ENCODE measurements at places on chromosomes 1 and 21.
A peak's percentile ranks its signal among the peaks of the same experiment; 100 is the strongest.

GRCh38 chr1:43074244-43074643, 97.8 kb downstream of the EBNA1BP2 start:
- DNase-seq: peak; percentile 17

DNA sequence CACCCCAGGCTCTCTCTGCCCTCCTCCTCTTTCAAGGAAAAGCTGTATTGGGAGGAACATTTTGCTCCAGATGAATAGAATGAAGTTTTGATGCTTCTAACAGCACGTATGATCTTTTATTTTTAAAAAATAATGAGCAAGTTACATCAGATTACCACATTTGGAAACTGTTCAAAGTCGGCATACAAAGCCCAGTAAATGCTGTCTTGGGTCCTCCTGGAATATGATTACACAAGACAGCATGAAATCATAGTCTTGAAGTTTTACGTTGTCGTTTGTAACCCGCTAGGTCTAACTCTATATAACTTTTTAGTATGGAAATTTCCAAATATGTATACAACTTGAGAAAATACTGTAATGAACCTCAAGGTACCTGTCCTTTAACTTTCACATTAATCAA, 385.6 kb downstream of the HLX start:
- no peak for DNase-seq

DNA sequence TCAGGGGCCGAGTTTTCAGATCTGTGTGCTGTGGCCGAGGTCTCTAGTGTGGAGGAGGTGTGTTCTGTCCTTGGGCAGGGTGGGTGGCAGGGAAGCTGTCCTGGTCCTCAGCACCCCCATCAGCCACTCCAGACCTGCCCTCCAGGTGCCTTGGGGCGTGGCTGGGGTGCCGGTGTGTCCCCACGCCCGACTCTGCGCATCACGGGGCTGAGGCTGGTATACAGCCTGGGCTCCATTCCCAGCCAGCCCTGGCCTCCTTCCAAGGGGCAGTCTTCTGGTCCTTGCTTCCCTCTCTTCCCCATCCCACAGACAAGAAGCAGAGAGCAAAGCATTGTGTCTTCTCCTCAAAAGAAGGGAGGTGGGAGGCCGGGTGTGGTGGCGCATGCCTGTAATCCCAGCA, 4.0 kb downstream of the SAMD11 start:
- no peak for DNase-seq

DNA sequence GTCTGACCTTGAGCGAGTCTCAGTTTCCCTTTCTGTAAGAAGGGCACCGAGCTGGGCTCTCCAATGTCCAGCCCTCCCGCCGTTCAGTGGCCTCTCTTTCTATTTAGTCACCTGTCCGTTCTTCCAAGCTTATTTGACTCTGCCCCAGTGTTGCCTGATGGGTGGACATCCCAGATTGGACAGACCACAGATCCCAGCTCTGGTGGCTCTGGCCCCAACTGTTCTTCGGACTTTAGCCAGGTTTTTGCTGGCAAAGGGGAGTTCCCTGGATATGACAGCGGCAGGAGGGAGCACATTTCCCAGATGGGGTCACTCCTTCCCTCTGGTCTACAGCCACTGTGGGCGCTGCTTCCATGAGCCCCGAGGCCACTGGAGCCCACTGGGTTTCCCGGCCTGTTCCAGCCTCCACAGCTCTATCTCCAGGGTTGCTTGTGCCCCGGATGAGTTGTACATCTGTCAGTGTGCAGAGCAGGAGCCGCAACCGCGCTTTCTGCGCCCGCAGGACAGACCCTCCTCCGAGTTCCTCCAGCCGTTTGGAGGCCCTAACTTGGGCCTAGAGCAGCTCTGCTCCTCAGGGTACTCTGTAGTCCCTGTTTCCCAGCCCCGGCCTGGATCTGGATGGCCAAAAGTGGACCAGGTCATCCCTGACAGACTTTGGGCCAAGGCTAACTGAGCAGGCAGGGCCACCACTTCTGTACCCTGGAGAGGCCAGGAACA, 3.8 kb downstream of the DMBX1 start:
- no peak for DNase-seq

DNA sequence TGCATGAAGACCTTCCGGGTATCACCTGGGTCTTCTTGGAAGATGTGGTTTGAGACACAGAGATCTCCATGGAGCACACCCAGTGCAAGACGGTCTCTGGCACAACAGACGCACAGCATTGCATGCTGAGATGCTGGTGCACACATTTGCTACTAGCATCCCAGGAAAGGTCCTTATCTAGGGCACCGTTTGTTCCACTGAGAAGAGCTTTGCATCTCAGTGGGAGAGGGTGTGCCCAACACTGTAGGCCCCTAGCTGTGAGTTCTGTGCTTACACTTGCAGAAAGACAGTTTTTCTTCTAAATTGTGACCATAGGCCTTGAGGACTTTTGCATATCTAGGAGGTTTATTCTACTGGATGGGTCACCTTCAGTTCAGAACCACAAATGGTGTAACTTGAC, 554.1 kb downstream of the MATN1 start:
- no peak for DNase-seq

- no peak for DNase-seq
These were observed 21.8 kb downstream of the CAPN2 start for GRCh38 chr1:223733898-223734852.

GRCh38 chr21:26790296-26790695, 54.9 kb downstream of the ADAMTS1 start:
- DNase-seq: no peak

DNA sequence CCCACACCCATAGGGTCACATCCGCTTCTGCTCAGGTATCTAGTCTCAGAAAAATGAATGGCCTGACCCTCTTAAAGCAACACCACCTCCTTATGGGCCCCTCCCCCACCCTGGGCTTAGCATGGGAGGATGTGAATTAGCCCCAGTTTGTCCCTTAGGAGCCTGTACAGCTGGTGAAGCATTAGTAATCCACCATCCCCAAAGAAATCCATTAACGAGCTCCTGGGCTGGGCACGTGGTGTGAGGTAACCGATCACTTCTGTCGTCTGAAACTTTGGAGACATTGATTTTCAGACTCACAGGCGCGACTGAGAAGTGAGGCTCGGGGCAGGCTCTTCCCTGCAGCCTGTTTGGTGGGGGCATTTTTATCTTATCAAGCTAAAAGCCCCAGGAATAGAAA, 10.5 kb downstream of the RASSF5 start:
- no peak for DNase-seq

GRCh38 chr1:101025283-101025656, 314 bp downstream of the DPH5 start:
- peak; percentile 39 for DNase-seq

DNA sequence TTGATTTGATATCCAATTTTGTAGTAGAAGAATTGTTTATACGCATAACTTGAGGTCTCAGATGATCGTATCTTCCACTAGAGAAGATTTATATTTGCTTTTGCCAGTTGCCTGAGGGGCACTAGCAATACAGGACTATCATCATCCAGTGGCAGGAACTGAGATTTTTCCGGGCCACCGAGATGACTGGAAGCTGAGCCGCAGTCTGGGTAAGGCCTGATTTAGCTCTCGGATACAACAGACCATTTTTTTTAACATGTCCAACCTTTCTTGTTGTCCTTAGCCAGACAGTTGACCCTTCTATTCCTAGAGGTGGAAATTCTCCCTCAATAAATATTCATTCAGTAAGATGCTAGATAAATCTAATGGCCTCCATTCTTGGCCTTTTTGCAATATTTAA, 25.4 kb upstream of the GUCA2B start:
- no peak for DNase-seq

DNA sequence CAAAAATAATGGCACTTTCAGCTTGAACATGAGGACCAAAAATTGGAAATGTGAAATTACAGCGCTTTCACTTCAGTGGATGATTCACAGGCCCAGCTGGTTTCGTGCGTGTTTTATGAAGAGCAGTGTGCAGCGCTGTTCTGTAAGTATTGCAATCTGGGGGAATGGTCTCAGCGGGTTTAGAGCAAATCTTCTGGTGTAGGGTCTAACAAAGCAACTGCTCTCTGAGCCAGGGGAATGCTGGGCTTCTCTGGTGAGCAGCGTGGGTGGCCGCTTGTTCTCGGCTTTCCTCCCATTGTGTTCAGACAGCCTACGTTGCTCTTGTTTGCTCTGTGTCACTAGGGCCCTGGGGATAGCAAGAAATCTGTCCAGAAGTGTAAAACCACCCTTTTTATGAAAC, 42.4 kb upstream of the GADD45A start:
- DNase-seq: no peak

DNA sequence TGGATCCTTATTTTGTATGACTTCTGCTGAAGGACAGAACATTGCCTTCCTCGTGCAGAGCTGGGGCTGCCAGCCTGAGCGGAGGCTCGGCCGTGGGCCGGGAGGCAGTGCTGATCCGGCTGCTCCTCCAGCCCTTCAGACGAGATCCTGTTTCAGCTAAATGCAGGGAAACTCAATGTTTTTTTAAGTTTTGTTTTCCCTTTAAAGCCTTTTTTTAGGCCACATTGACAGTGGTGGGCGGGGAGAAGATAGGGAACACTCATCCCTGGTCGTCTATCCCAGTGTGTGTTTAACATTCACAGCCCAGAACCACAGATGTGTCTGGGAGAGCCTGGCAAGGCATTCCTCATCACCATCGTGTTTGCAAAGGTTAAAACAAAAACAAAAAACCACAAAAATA, 27.5 kb upstream of the KDM4A start:
- no peak for DNase-seq

GRCh38 chr1:172484252-172484651, 40.4 kb upstream of the PIGC start:
- DNase-seq: no peak

DNA sequence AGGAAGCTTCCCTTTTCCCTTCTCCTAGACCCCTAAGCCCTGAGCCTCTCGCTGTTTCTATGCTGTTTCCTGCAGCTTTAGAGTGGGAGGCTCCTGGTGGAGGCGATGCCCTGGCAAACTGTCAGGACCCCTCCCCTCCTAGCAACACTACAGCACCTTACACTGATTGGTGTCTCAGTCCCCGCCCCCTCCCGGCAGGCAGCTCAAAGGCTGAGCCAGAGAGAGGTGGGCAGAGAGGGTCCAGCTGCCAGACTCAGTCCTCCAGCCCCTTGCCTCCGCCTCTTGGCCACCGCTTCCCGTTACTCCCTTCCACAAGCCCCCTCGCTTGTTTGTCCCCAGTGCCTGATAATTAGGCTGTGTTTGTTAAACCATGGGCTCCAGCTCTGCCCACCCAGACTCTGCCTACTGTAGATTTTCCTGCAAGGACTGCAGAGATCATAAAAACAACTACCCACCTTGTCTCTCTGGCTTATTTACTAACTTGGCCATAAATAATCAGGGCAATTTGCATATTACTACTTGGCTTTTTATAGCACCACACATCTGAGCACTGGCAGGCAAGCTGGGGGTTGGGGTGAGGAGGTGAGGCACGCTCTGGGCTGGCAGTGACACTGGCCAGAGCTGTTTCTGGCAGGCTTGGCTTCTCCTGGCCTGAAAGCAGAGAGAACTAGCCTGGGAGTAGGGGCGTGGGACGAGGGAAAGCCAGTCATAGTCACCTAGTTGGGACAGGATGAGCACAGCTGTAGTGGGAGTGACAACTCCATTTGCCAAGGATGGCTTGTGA, 107.5 kb downstream of the CSMD2 start:
- DNase-seq: no peak

DNA sequence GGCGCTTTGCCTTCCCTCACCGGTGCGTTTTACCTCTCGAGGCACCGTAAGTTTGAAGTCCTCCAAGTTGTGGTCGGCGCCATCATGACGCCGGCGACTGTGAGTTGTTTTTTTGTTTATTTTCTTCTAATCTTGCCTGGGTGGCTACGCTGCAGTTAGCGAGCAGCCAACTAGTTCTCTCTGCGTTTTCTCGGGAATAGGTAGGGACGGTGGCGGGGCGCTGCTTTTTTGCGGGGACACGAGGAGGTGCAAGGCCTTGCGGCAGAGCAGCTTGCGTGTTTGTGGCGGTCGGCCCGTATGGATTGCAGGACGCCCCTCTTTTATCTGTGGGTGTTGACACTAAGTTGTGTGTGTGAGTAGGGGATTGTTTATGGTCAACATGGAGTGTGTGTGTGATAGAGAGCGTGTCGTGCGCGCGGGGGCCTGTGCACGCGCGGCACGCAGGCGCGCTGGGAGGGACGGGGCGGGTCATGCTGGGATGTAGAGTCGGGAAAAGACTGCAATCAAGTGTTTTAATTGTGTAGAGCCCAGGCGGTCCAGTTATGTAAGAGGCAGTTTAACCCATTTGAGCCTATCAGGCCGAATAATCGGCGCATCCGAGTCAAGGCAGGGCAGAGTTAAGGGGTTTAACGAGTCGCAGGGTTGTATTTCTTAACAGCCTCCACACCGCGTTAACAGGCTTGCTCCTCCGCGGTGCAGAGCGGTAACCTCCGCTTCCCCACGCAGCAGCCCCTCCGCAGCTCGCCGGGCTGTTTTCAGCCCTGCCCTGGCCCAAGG, 1.2 kb upstream of the NEGR1 start:
- DNase-seq: peak; percentile 91

GRCh38 chr1:155136748-155137147, 1.1 kb downstream of the SLC50A1 start:
- DNase-seq: peak; percentile 12

DNA sequence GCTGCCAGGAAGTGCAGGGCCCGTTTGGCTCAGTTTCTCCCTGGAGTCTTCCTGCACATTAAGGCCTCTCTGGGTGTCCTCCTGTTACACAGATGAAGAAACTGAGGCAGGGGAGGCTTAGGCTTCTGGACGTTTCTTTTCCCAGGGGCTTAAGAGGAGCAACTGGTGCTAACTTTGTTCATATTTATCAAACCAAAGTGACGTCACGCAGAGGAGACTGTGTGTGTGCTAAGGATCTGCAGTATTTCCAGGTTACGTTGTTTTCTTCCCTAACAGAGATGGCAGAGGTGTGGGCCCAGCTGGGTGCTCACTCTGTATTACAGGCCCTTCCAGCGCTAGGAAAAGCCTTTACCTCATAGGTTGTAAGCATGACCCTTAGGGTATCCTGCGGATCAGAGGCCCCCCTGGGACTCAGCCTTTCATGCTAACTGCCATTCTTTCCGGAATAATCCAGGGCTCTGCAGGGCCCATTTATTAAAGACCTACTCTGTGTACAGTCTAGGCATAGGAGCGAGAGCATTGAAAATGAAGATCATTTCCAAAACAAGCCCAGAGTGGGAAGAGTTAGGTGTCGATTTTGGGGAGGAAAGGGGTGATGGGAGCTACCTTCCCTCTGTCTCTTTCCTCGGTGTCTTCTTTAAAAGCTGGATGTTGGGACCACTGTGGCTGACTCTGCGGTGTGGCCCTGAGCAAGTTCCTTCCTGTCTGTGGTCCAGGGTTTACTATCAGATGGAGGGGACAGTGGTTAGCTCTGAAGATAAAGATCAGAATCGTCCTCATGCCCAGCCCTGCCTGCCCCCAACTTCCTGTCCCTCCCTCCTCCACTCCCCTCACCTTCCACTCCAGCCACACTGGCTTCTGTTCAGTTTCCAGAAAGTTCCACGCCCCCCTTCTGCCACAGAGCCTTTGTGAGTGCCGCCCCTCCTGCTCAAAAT, 4.6 kb downstream of the AGTRAP start:
- no peak for DNase-seq

- no peak for DNase-seq
These were observed 241.4 kb downstream of the TOMM20 start for GRCh38 chr1:234887016-234887900.

- DNase-seq: no peak
These were observed 264.9 kb downstream of the DYRK1A start for GRCh38 chr21:37631319-37632117.
